T-helper 22 cell (primary cell): ENCODE measurements at places on chromosomes 5 and 9.

DNA sequence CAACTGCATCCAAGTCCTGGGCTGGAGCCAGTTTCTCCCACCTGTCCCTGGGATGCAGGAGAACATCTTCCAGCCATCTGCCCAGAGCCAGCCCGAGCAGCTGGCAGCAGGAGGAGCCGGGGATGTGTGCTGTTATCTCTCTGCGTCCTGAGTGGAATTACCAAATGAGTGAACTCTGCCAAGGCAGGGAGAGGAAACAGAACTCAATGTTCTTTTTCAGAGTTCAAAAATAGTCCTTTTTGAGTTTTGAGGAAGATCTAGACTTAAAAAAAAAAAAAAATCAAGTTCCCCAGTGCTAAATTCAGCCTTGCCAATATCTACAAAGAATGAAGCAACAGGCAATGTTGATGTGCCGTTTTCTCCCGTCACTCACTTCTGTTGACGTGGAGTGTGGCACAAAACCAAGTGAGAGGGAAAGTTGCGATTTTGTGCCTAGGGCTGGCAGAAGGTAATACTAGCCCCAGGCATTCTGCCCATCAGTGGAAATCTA is 56.2 kb downstream of the TMOD1 start:
- no peak for DNase-seq

GRCh38 chr5:156598964-156599363 is 251.1 kb upstream of the PPP1R2B start:
- no peak for DNase-seq

DNA sequence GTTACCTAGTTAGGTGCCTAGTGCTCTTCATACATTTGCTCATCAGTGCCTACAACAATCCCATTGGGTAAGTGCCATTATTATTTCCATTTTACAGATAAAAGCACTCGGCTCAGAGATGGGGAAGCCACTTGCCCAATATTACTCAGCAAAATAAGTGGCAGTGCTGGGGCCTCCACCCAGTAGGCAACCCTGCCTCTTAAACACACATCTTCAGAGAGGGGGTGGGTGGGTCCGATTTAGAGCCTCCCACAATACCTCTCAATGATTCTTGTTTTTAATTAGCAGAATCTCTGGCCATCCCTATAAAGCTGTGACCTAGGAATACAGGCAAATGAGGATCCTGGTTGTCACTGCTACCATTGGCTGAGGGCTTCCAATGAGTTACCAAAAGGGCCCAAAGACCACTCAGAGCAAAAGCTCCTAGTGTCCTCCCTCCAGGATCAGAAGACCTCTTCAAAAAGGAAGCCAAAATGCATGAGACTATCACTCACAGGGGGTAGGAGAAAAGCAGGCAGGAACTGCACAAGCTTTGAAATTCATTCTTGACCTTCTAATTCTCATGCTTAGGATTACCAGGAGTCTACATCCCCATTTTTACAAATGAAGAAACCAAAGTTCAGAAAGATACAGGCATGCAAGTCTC is 36.1 kb upstream of the UBE2D2 start:
- DNase-seq: no peak

DNA sequence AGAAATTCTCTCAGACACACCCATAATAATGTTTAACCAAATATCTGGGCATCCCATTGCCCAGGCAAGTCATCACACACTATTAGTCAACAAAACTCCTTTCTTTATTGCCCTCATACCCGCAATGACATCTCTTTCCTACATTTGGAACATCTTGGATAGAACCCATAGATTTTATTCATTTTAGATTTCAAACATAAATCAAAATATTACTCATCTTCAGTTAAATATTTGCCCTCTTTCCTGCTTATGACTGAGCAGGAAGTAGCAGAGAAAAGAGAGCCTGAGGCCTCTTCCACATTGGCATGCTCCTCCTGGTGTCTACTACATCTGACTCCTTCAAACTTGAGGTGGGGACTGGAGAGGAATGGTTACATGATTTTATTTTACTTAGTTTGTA is 592.0 kb downstream of the CHSY3 start:
- no peak for DNase-seq

DNA sequence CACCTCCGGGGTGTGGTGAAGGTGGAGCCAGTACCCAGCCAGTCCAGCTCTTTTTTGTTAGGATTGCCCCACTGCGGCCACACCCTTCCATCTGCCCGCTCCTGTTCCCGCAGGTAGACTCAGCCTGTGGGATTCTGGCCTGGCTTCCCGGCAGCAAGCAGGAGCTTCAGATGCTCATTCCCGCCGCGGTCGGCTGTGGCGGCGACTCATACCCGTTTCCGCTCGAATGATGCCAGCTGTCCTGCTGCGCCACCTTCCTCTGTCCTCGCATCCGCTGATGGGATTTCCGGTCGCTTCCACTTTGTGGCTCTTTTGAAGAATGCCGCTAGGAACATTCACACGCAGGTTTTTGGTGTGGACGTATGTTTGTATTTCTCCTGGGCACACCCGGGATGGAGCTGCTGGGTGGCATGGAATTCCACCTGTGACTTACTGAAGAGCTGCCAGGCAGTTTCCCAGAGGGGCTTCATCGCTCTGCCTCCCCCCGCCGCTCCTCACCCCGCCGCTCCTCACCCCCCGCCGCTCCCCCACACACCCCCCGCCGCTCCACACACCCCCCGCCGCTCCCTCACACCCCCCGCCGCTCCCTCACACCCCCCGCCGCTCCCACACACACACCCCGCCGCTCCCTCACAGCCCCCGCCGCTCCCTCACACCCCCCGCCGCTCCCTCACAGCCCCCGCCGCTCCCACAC is 60.3 kb downstream of the TENT4A start:
- DNase-seq: no peak

DNA sequence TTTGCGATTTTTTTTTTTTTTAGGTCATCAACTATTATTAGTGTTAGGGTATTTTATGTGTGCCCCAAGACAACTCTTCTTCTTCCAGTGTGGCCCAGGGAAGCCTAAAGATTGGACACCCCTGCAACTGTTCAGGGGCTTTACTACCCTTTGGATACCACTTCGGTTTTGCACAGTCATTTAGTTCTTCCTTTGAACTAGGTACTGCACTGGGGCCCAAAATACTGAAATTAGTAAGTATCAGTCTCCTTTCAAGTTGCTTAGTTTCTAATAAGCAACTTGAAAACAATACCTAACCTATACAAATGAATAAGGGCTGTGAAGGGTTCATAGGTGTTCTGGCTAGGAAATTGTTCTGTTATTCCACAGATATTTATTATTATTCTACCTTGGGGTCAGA is 45.3 kb downstream of the CWC27 start:
- no peak for DNase-seq

DNA sequence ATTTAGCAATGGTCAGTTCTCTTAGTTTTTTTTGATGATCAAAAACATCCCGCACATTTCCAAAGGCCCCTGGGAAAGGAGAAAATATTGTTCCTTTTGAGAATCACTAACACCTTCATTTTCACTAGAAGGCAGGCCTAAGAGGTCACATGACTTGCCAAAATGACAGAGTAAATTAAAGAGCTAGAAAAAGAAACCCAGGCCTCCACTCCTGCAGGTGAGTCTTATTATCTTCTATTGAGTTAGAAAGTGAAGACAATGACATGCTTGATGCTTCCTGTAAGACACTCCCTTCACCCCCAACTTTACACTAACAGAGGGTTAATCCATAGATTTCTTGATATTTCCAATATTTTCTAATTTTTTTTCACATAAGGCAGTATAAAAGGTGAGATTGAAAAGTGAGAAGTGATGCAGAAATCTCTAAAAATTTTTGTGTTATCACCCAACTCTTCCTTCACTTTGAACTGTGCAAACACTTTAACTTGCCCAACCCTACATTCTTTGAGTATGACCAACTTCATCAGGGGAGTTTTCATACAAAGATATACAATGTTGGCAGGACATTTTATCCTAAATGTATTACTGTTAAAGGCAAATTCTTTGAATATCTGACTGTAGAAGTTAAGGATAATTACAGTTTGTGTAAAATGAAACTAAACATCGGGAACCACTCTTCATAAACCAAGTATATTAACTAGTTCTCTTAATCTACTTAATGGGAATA is 57.1 kb downstream of the SUB1 start:
- no peak for DNase-seq

- DNase-seq: no peak
Measured at GRCh38 chr5:107937651-107938355, 267.1 kb upstream of the EFNA5 start.

DNA sequence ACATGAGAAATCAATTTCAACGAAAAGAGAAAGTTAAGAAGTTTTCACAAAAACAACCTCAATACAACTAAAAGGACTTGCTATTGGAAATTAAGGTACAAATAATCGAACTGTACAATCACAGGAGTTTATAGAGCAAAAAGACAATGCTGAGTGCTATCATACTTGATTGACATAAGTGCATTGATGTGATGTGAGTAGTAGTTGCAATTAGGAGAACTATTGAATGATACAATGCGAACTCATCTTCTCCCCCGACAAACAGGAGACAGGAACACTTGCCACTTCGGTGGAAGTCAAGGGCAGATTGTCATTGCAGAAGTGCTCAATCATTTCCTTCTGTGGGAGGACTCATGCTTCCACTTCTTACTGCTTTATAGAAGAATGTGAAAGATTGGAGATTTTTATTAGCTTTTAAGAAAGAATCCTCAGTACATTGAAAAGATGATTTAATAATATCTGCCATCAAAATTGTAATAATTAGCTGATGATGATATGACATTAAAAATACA is 276.6 kb upstream of the MPDZ start:
- no peak for DNase-seq

DNA sequence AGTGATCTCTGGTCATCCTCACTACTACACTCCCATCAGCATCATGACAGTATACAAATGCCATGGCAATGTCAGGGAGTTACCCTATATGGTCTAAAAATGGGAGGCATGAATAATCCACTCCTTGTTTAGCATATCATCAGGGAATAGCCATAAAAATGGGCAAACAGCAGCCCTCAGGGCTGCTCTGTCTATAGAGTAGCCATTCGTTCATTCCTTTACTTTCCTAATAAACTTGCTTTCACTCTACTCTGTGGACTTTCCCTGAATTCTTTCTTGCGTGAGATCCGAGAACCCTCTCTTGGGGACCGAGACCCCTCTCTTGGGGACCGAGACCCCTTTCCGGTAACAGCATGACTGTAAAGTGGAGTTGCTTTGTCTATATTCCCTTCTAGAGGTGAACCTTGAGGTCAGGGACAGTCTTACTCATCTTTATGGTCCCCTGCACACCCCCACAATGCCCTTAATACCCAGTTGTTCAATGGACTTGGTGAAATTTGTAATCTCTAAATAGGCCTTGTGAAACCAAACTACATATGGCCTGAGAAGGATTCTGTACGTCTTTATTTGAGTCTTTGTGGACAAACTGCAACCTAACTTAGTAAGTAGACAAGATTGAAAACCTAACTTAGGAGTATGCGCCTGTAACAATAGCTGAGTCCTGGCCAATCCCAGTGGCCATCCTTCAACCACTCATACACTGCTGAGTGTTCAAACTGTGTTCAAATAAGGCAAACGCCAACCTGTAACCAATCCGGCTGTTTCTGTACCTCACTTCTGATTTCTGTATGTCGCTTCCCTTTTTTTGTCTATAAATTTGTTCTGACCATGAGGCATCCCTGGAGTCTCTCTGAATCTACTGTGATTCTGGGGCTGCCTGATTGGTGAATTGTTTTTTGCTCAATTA is 32.3 kb upstream of the UBTD2 start:
- no peak for DNase-seq

DNA sequence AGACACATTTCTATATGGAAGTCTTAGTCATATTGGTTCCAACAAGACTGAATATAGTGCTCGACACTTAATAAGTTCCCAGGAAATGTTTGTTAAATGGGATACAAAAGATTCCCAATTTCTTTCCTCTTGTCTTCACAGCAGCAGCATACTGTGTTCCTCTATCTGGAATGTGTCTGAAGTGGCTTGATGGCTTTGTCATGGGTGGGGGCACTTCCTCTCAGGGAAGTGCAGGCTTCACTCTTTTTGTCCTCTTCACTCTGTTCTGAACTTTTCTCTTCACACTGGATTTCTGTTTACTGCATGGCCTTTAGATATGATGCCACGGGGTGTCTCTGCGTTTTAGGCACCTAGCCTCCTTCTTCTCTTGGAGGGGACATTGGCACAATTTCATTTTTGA is 127.7 kb upstream of the C9orf72 start:
- no peak for DNase-seq

- no peak for DNase-seq
Measured at GRCh38 chr5:62450259-62450658, 37.7 kb downstream of the IPO11 start.
